ENCODE measurements at places on chromosomes 16 and 17. TPM values are rescaled to one million over a fixed set of nuclear protein-coding genes. Genes with fewer than 3 reads are reported as not detected.

- no peak for DNase-seq
Observed at GRCh38 chr16:50293994-50294855, 27.9 kb downstream of the ADCY7 start.

- DNase-seq = no peak
Observed at GRCh38 chr17:50034498-50035364, 21.2 kb upstream of the ITGA3 start.

- no peak for DNase-seq
Observed at GRCh38 chr17:81396278-81396721, 1.0 kb downstream of the BAHCC1 start.

- DNase-seq = no peak
Observed at GRCh38 chr17:68599552-68600066, 1.6 kb downstream of the FAM20A start.

The HIGD1B gene
- not detected for total RNA-seq

The CAPN15 gene
- total RNA-seq = 33.6 TPM

Measured in astrocyte (in vitro differentiated cells and primary cell).